Common myeloid progenitor, CD34-positive (primary cell): ENCODE measurements at places on chromosomes 6 and 20.
A peak's percentile ranks its signal among the peaks of the same experiment; 100 is the strongest.

- no peak for DNase-seq
Measured at GRCh38 chr6:165686596-165687365, 23.7 kb upstream of the PDE10A start.

- DNase-seq, result no peak
Measured at GRCh38 chr6:52754443-52754842, 8.8 kb downstream of the GSTA2 start.

GRCh38 chr6:14292119-14292518, 174.5 kb downstream of the CD83 start:
- no peak for DNase-seq

DNA sequence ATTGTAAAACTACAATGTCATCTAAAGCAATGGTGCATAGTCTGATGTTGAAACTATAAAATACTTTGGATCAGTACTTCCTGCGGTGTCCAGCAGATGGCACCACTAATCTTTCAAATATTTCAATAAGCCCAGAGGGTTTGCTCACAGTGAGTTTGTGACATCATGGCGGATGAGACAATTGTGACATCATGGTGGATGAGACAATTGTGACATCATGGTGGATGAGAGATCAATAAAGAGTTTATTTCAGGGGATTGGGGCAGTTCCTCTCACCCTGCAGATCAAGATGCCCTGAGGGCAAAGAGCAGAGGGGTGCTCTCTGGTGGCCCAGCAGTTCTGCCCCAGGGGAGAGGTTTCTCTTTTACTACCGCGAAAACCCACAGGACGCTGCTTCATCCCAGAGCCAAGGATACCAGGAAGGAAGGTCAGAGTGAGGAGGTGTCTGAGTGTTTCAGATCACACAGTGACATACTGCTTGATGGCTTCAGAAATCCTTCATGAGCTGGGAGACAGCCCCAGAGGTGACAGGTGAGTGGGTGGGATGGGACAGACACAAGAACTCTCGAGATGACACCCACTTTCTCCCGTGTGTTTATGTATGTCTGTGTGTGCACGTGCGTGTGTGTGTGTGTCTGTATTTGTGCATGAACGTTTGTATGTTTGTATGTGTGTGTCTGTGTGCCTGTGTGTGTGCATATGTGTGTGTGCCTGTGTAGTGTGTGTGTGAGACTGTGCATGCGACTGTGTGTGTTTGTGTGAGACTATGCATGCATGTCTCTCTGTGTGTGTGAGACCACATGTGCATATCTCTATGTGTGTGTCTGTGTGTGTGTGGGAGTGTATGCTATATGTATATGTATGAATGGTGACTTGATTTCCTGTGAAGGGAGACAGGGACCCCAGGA, 7.3 kb upstream of the ULBP2 start:
- peak; percentile 80 for DNase-seq
